Stimulated activated CD8-positive, alpha-beta memory T cell treated with anti-CD3 and anti-CD28 coated beads, Interleukin-4, amount 100 ng/mL, for 1 hour (primary cell): ENCODE measurements at places on chromosomes 3 and 15.

GRCh38 chr3:126556637-126557414 lies 1.9 kb downstream of the C3orf22 start:
- no peak for DNase-seq

GRCh38 chr3:170469151-170470062 lies 50.7 kb downstream of the CLDN11 start:
- no peak for DNase-seq

GRCh38 chr15:76669521-76670207 lies 235.5 kb downstream of the SCAPER start:
- no peak for DNase-seq

DNA sequence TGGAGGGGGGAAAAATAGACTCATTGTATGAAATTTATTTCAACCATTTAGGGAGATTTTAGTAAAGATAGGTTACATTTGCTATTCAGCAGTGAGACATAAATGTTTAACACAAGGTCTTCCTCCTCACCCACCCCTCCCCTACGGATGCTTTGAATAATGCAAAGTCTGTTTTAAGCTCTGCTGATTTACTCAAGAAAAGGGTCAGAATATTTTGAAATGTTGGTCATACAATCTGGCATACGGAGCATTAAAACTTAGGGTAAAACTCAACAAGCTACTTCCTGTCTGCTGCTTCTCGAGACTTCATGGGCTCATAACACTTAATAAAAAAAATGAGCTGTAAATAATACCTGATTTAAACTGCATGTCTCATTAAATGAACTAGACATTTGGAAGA lies 156.3 kb downstream of the WNT5A start:
- no peak for DNase-seq

- no peak for DNase-seq
Measured at GRCh38 chr15:44264148-44264547, 24.4 kb upstream of the GOLM2 start.

GRCh38 chr15:35834866-35835265 lies 288.9 kb upstream of the DPH6 start:
- no peak for DNase-seq

DNA sequence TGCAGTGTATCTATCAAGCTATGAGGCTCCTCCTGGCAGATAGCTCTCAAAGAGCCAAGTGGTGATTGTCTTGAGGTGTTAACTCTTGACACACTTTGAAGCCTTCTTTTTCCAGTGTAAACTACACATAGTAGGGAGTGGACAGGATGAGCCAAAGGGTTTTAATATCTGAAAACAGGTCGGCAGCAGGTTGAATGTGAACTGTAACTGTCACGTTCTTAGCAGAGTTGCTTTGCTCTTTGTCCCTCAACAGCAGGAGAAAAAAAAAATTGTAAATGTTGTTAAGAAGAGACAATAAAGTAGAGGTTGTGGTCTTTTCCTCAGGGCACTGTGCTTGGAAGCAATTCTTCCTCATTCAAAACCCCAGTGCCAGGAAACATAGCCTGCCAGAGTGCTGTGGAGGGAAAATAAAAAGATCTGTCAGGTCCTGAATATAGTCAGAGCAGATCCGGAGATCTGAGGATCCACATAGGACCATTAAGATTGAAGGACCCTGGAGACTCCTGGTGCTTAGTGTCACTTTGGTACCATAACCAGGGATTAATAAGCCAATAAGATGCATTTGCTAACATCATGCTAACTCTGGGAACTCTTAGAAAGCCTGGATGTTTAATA lies 229.7 kb downstream of the NAALADL2 start:
- DNase-seq, result no peak

GRCh38 chr3:73768524-73769308 lies 144.0 kb upstream of the PDZRN3 start:
- DNase-seq, result no peak

GRCh38 chr15:31840849-31841476 lies 189.4 kb upstream of the CHRNA7 start:
- no peak for DNase-seq

DNA sequence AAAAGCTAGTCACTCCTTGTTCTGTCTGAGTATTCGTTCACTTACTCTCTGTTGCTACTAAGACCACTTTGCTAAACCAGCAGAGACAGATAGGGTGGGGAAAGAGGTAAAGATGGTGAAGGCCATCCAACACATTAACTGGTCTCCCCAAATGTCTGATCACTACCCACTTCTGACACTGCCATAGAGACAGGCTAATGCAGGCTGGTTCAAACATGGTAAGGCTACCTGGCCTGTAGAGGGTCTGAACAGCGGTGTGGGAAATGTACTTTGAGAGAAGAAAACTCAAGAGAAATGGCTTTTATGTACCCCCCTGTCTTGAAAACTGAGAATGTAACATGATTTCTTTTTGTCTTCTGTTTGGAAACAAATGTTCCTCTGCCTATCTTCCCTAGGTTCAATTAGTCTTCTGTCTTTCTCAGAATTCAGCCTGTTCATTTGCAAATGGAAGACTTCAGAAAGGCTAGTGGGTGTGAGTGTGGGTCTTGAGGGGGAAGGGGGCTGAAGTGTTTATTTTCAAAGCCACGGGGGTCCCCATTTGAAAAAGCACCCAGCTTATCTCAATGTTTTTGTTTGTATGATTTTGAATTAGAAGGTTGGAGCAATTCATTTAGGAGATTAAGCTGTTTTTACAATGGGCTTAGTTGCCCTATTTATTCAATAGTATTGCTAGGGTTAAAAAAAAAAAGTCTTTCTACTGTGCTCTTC lies 15.8 kb downstream of the ALDH1A2 start:
- DNase-seq, result no peak

DNA sequence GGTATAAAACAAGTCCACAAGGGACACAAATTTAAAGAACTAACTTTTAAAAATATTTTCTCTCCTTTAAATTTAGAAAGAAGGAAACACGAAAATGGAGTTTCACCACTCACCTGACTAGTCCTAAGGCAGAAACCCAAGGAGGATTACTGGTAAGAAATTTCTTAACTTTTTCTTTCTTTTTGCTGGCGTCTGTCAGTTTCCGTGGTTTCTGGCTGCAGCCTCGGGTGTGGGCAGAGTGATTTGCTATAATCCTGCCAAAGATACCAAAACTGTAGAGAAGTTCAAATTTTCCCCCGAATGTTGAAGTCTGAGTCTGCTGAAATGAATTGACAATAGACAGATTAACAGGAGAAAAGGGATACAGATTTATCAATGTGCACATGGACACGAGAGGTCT lies 843.6 kb upstream of the ALCAM start:
- DNase-seq, result no peak

DNA sequence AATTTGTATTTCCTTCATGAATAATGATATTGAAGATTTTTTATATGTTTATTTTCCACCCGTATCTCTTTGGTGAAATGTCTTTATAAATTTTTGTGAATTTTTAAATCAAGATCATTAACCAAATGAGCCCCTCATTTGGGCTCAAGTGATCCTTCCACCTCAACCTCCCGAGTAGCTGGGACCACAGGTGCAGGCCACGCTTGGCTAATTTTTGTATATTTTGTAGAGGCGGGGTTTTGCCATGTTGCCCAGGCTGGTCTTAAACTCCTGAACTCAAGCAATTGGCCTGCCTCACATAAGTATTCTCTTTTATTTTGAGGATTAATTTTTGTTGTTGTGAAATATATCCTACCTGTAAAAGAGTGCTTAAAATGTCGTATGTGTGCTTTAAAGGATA lies 4.9 kb downstream of the BBS4 start:
- no peak for DNase-seq

DNA sequence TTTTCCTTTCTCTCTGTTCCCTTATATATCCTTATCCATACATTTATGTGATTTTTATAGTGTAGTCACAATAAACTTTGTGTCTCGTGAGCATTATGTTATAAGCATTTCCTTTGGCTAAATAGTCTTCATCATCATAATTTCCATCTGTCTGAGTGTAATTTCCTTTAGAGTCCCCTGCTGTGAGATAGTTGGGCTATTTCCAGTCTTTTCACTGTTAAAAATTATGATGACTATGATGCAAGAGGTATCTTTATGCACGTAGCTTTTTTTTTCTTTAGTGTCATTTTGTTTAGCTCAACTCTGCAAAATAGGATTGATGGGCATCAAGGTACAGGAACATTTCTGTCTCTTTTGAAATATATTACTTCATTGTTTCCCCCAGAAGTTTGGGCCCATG lies 26.9 kb upstream of the CA12 start:
- no peak for DNase-seq

- no peak for DNase-seq
Measured at GRCh38 chr15:84685304-84685703, 27.3 kb upstream of the NMB start.

GRCh38 chr3:67418426-67419217 lies 235.8 kb downstream of the SUCLG2 start:
- DNase-seq, result no peak

DNA sequence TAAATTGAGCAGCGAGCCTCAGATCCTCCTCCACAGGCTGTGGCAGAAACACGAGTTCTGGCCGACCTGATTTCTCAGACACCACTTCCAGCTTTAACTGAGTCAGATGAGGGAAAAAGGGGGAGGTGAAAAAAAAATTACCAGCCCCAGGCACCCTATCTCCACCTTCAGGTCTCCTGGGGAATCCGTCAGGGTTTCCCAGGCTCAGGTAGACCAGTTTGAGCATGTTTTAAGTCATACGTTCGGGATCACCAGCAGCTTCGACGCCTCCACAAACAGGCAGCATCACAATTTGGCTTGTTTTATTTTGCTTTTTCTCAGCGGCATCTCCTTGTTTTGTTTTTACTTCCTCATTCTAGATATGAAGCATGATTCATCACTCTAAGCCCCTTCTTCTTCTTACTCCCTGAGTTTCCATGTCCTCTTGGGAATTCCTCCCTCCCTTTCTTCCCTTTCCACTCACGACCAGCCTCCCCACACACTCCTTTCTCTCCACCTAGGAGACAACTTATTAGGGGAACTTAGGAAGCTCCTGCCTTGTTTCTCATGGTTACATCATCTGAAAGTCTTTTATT lies 190.1 kb downstream of the ZNF621 start:
- DNase-seq, result no peak

- no peak for DNase-seq
Measured at GRCh38 chr3:182722907-182723306, 70.4 kb upstream of the ATP11B start.

DNA sequence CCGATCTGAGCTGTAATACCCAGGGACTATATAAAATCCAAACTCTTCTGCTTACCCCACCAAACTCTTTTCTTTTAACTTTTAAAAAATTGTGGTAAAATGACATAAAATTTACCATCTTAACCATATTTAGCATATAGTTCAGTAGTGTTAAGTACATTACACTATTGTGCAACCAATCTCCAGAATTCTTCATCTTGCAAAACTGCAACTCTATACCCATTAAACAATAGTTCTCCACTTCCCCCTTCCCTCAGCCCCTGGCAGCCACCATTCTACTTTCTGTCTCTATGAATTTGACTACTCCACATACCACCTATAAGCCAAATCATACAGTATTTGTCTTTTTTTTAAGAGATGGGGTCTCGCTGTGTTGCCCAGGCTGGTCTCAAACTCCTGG lies 38.7 kb downstream of the SENP8 start:
- DNase-seq, result no peak

GRCh38 chr15:25969886-25970285 lies 106.8 kb upstream of the ATP10A start:
- no peak for DNase-seq

- DNase-seq, result no peak
Measured at GRCh38 chr3:110301781-110302180, 769.8 kb upstream of the NECTIN3 start.

- no peak for DNase-seq
Measured at GRCh38 chr3:70943886-70944285, 631.4 kb upstream of the MDFIC2 start.

- no peak for DNase-seq
Measured at GRCh38 chr3:189900578-189900977, 220.1 kb downstream of the P3H2 start.

DNA sequence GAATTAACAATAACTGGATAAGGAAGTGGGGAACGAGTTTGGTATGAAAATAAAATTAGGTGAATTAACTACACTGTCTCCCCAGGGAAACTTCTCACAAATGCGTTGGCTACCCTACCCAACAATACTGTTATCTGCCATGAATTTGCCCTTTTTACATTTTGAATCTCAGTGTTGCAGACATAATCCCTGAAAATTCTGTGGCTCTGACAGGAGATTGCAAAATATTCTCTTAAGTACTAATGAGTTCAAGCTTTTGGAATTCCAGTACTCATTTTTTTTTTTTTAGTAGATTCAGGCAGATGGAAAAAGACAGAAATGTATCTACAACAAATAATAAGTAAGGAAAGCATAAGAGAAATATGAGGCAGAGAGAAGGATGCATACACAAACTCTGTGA lies 332.6 kb downstream of the LSAMP start:
- no peak for DNase-seq

DNA sequence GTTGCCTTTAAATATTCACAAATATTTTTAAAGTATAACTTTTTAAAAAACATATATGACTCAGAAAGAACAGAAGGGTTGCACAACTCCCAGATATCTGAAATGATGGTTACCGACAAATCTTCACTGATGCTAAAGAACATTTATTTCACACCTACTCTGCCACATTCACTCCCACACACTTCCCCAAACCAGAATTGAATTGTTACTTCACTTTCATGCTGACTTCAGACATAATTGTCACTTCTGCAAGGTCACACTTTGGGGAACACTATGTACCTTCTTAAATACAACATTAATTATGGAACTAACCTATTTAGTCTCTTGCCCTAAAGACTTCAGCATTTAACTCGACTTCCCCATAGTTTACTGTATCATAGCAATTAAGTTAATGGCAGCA lies 795.1 kb downstream of the FHIT start:
- no peak for DNase-seq

DNA sequence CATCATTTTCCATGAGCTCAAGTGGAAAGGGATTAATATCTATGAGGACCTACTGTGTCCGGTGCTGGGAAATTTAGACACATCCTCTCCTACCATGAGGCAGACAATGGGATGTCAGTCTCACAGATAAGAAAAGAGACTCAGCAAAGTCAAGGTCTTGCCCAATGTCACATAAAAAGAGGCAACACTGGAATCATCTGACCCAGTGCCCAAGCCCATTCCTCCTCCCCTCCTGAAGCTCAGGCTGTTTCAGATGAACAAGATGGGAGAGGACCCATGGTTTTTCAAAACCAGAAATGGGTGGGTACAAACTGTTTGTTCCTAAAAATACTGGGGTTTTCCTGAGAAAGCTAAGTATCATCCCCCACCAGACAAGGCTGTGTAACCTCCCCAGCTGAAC lies 22.2 kb downstream of the POC1A start:
- no peak for DNase-seq

- DNase-seq, result no peak
Measured at GRCh38 chr3:550471-550870, 353.9 kb downstream of the CHL1 start.

- no peak for DNase-seq
Measured at GRCh38 chr3:193080821-193081365, 160.1 kb upstream of the PLAAT1 start.

GRCh38 chr15:50189633-50190032 lies 7.6 kb downstream of the SLC27A2 start:
- DNase-seq, result no peak

GRCh38 chr3:112043621-112044201 lies 9.2 kb downstream of the TMPRSS7 start:
- DNase-seq, result peak; percentile 5
